Activated naive CD4-positive, alpha-beta T cell treated with Interleukin-2 at 50 U/mL for 16 hours (primary cell): ENCODE measurements at places on chromosomes 3 and 15.

- DNase-seq = no peak
Measured at GRCh38 chr3:143811602-143812001, 36.7 kb downstream of the SLC9A9 start.

- no peak for DNase-seq
Measured at GRCh38 chr3:133988631-133989161, 41.0 kb downstream of the SLCO2A1 start.

DNA sequence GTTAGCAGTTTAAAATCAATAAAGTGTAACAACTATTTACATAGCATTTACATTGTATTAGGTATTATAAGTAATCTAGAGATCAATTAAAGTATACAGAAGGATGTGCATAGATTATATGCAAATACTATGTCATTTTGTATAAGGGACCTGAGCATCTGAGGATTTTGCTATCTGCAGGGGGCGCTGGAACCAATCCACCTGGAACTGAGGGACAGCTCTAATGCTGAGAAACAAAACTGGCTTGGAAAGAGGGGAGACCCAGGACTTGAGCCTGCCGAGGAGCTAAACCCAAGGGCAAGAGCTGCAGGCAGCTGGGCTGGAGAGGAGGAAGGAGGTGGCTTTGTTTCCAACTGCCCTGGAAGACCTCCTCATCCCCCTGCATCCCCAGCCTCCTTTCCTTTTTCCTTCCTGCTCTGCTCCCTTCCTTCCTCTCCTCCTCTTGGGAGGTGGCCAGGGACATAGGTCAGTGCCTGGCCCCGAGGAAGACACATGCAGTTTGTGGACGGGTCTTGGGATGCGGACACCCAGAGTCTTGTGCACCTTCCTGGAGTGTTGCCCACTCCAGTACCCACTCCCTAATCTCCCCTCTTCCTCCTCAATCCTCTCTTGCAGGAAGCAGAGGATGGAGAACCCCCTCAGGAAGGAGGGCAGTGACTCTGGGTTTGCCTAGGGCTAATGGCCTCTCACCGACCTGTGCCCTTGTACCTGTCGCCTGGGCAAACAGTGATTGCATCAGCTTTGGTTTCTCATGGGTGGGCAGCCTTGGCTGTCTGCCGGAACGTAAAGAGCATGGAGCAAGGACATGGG, 825 bp upstream of the RTP3 start:
- peak; percentile 49 for DNase-seq

- DNase-seq = no peak
Measured at GRCh38 chr3:183991403-183991802, 26.3 kb downstream of the ABCC5 start.

DNA sequence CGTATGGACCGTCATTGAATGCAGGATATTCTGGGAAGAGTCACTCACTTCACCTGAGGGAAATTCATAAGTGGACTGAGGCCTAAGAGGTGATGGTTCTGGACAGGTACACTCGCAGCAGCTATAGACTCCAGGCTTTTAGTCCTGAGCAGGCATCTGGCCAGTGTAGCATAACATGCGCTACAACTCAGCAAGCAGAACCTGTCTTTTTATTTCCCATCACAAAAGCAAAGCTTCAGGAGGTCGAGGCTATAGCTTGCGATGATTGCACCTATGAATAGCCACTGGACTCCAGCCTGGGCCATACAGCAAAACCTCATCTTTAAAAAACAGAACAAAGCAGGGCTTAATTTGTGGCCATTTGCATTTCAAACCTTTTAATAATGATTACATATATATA, 185.8 kb downstream of the KCNH8 start:
- no peak for DNase-seq

GRCh38 chr3:170976190-170976519, 50.4 kb downstream of the SLC2A2 start:
- DNase-seq = no peak

DNA sequence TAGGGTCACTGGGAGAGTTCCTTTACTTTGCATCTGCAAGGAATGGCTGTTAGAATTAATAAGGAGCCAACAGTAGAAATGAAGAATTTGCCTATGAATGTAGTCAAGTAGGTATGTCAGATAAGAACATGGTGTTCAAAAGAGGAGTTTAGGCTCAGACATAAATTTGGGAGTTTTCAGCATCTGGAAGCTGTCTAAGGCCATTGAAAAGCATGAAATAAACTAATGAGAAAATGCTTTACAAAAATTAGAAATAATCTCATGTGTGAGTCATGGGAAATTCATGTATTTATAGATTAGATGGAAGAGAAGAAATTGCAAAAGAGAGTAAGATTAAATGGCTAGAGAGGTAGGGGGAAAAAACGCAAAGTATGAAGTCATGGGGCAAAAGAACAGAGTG, 201.9 kb downstream of the DIPK2A start:
- no peak for DNase-seq

- no peak for DNase-seq
Measured at GRCh38 chr15:66609876-66610275, 44.1 kb upstream of the LCTL start.

GRCh38 chr15:88218557-88219221, 37.9 kb downstream of the NTRK3 start:
- no peak for DNase-seq

- DNase-seq = no peak
Measured at GRCh38 chr15:60784483-60785254, 305.7 kb upstream of the ICE2 start.

- DNase-seq = no peak
Measured at GRCh38 chr3:175746308-175746707, 887.2 kb downstream of the NAALADL2 start.

GRCh38 chr3:110940055-110940454, 131.6 kb upstream of the NECTIN3 start:
- no peak for DNase-seq

DNA sequence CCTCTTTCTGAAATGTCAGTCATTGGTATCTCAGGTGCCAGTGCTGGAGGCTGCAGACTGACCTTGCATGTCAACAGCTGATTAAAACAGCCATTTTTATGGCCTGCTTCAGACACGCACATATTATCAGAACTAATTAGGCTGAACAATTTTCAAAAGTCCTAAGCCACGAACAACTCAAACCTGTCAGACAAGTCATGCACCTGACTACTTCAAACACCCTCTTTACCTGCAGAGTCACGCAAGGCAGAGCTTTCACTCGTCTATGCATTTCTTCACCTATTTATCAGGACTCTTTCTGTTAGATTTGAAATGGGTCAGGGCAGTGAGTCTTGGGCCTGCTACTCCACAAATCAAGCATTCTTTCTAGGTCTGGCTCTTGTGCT, 26.7 kb downstream of the CLK3 start:
- no peak for DNase-seq

DNA sequence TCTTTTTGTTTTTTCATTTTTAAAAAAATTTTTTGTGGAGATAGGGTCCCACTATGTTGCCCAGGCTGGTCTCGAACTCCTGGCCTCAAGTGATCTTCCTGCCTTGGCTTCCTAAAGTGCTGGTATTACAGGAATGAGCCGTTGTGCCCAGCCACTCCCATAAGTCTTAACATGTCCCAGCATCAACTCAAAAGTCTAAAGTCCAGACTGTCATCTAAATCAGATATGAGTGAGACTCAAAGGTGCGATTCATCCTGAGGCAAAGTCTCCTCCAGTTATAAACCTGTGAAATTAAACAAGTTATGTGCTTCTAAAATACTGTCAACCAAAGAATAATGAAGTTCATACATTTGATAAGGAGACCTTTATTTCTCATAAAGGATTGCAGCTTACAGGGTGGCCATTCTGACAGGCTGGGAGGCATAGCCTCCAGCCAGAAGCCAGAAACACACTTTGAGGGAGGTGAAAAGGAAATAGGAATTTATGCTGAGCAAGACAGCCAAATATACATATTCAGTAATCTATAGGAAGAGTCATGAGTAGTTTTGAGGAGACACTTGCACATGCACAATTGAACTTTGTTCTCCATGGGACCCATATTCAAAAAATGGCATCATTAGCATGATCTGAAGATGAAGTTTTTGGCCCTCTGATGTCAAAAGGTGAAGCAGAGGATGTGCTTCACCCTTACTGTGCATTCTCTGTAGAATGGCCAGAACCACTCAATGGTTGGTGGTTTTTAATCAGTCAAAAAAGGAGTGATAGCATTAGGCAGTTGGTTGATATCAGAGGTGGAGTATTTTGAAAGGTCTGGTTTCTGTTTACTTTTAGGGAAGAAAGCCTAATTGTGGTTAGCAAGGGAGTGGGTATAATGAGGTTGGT, 11.0 kb upstream of the ZNF662 start:
- DNase-seq = no peak

DNA sequence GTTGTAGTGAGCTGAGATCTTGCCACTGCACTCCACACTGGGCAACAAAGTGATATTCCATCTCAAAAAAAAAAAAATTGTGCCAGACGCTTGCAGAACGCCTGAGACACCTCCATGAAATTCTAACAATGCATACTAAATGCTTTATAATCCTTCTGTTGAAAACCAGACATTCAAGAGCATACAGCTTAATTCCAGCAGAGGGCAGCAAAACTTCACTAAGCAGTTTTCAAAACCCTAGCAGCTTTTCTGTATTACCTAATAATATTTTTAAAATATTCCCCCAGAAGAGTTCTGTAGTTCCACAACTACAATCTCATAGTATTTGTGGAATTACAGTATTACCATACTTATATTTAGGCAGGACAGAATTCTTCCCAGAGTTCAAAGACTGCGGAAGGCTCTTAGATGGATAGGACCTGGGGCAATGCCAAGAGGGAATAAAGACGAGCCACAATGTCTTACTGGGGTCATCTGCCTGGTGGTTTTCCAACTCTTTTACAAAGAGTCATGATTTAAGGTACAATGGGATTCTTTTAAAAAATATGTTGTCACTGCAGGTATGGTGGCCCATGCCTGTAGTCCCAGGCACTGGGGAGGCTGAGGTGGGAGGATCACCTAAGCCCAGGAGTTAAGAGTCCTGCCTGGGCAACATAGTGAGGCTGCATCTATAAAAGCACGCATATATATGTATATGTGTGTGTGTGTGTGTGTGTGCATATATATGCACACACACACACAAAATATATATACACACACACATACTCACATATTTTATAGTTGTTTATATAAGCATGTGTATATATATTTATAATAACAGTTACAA, 19.6 kb upstream of the TASOR start:
- DNase-seq = peak; percentile 28

DNA sequence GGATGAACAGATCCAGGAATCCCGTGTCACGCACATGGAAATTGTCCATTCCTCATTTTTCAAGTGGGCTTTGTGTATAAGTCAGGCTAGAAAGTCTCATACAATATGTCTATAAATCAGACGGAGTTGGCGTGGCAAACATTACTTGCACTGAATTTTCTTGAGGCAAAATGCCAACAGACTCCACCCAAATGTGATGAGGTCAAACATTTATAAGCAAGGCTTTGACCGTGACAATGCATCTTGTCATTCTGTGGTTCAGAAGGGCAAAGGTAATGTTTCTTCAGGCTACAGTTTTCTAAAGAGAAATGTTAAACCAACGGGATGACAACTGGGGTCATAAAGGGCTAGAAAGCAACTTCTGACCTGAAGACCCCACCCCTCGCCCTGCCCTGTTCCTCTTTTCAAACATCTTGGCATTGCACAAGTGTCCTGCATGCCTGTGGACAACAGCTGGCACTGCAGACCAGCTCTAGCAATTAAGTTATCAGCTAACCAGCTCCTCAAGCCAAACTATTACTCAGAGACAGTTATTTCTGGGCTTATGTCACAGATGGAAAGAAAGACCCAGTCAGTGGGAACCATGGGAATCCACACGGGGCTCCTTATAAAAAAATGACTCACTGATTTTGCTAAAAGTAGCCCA, 36.5 kb upstream of the SPTBN5 start:
- no peak for DNase-seq

DNA sequence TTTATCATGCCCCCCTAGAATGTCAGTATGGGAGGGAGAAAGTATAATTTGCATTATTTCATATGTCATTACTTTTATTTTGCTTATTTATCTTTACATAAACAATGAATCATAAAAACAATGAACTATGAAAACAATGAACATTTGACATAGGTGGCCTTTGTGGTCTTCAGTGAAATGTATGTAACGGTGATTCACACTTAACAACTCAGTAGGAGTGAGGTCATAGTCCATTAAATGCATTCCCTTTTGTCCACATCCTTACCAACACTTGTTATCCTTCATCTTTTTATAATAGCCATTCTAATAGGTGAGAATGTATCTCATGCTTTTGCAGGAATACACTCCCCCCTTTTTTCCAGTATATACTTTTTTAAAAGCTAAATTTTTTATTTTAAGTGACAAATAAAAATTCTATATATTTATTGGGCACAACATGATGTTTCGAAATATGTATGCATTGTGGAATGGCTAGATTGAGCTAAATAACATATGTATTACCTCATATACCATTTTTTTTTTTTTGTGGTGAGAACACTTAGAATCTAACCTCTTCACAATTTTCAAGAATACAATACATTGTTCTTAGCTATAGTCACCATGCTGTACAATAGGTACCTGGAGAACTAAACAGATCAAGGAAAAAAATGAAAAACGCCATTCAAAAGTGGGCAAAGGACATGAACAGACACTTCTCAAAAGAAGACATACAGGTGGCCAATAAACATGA, 189.5 kb downstream of the WDR72 start:
- no peak for DNase-seq
